AG09319 (cell line): ENCODE measurements at places on chromosomes 5 and 9.
A peak's percentile ranks its signal among the peaks of the same experiment; 100 is the strongest.

GRCh38 chr9:112378328-112379176 lies 1.4 kb upstream of the HSDL2 start:
- no peak for DNase-seq

GRCh38 chr9:81072758-81073157 lies 616.6 kb downstream of the TLE1 start:
- DNase-seq = no peak

DNA sequence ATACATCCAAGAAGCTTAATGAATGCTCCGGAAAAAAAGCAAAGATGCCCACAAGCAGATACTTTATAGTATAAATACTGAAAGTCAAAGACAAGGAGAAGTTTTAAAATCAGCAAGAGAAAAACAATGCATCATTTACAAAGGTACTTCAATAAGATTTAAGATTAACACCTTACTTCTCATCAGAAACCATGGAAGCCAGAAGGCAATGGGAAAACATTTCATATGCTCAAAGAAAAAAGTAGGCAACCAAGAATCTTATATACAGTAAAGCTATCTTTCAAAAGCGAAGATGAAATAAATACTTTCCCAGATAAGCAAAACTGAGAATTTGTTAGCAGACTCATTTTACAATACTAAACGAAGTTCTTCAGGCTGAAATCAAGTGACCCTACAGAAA lies 51.1 kb downstream of the ABHD17B start:
- DNase-seq = no peak

DNA sequence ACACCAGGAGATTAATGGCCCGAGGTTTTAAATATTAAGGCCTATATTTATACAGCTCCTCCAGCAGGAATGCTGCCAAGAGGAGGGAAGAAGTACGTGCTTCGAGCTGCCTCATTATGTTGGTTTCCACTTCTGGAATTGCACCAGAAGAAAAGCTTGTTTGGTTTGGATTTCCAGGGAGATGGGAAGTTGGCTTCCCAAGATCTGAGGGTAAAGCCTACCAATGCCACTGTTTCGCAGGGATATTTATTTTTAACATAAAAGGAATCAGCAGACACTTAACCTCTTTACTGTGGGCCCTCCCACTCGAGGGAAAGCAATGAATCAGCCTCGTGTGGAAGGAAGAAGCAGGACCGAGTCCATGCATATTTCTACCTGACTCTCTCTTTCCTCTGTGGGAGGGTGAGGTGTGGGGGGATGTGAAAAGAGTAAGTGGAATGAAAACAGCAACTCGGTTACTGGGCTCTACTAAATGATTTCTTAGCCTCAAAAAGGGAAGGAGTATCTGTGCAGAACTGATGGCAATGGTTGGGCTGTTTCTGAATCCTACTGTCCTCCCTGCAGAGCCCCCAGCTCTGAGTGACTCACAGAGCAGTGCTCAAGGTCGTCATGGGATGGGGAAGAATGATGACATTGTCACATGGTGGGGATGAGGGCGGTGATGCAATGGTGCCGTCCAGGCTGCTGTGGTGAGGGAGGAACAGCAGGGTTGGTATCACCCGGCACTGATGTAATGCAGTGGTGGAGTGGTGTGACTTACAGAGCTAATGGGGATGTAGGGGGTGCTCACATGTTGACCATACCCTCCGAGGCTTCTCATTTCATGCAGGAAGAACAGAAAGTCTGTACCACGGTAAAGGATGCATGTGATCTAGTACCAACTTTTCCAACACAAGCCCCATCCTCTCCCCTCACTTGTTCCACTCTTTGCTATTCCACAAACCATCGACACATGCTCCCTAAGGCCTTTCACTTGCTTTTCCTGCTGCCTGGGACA lies 215.0 kb upstream of the PANK3 start:
- peak; percentile 20 for DNase-seq

GRCh38 chr9:78272307-78272706 lies 24.6 kb upstream of the PSAT1 start:
- DNase-seq = no peak

GRCh38 chr5:158837908-158838307 lies 261.8 kb downstream of the EBF1 start:
- no peak for DNase-seq

- DNase-seq = no peak
These were observed 49.7 kb downstream of the NKD2 start for GRCh38 chr5:1058083-1058945.

GRCh38 chr5:90221951-90222350 lies 187.6 kb downstream of the CETN3 start:
- no peak for DNase-seq

- DNase-seq = peak; percentile 38
These were observed 56.2 kb upstream of the TRAF1 start for GRCh38 chr9:120982836-120983235.

- DNase-seq = no peak
These were observed 228.9 kb downstream of the CDK5RAP2 start for GRCh38 chr9:120351106-120351505.
